ENCODE measurements at places on chromosomes 16 and 17.

DNA sequence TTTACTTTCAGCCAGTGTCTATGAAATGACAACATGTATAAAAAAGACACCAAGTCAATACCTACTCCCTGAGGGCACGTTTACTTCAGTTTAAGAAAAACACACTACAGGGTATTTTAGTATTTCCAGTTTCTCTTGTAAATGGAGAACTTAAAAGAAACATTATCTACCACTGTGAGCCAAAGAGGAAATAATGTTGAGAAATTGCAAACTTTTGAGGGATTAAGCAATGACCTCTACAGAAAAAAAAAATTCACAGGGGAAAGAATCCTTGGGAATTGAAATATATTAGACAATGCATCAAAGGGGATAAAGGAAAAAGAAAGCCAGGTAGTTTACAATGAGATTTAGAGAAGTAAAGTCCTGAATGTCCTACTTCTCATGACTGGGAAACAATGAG is 126.0 kb downstream of the KCNJ2 start:
- no peak for DNase-seq

GRCh38 chr17:44053125-44053872 is 13.2 kb downstream of the LSM12 start:
- no peak for DNase-seq

- no peak for DNase-seq
These were observed 35.9 kb downstream of the CBFA2T3 start for GRCh38 chr16:88940862-88941817.

DNA sequence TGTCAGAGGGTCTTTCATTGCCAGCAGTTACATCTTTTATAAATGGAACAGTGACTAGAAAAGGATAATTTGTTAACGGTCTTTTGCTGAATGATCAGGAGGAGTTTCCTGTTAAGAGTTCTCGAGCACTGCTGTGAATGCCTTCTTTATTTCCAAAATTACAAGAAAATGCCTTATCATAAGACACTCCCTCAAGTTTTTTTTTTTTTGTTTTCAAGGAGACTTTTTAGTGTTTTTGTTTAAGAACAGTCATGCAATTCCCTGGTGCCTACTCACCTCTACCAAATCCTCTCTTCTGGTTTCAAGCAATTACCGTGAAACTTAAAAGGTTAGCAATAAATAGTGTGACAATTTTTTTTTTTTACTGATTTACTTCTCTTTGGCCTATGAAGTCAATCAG is 19.0 kb upstream of the VWA3A start:
- no peak for DNase-seq

DNA sequence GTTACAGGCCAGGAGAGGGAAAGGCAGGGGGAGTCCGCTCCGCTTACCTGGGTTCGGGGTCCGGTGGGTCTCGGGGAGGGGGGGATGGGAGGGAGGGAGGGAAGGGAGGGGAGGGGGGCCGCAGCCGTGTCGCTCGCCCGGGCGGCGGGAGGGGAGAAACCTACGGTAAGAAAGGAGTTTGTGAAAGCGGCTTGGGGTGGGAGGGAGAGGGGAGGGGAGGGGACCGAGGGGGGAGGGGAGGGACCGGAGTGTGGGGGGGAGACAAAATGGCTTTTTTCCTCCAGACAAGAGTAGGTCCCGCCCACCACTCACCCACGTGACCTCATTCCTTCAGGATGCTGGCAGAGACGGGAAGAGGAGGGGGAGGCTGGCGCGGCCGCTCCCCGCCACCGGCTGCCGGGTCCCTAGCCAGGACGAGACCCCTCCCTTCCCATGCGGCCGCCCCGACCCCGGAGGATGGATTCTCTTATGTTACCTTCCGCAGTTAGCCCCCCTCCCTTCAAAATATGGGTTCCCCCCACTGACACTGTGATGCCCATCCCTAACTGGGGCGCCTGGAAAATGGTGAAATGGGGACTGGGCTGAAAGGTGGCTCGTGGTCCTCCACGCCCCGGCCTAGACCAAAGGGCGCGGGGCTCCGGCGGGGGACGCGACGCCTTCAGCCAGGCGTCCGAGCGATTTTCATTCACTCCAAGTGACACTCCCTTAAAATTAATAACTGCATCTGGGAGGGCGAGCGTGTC is at the start of gene PCGF2:
Gene PCGF2, minus strand, starts transcription at position 188 of the 743 bp plus-strand sequence. CDS start 7,934 bp downstream, outside the sequence.
- peak; percentile 84 for DNase-seq

DNA sequence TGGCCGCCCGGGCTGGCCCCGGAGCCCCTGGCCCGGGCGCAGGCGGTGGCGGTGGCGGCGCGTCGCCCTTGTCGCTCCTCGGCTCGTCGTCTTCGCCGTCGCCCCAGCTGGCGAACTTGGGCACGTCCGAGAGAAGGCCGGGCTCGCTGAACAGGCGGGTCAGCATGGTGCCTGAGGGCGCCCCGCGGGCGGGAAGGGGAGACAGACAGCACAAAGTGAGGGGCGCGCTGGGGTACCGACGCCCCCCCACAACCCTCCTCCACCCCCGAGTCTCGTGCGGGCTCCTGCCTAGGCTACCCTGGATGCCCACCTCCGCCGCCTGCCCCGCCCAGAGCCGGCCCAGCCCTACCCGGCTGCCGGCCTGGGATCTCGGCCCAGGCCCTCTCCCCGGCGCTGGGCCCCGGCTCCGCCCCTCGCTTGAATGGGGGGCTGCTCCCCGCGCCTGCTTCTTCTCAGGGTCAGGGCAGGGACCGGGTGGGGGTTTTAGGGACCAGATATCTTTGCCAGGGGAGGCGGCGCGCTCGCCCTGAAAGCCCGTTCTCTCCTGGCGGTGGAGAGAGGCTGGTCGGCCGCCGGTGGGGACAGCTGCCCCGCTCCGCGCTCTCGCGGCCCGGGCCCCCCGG is 1.2 kb downstream of the NEUROD2 start:
- no peak for DNase-seq

DNA sequence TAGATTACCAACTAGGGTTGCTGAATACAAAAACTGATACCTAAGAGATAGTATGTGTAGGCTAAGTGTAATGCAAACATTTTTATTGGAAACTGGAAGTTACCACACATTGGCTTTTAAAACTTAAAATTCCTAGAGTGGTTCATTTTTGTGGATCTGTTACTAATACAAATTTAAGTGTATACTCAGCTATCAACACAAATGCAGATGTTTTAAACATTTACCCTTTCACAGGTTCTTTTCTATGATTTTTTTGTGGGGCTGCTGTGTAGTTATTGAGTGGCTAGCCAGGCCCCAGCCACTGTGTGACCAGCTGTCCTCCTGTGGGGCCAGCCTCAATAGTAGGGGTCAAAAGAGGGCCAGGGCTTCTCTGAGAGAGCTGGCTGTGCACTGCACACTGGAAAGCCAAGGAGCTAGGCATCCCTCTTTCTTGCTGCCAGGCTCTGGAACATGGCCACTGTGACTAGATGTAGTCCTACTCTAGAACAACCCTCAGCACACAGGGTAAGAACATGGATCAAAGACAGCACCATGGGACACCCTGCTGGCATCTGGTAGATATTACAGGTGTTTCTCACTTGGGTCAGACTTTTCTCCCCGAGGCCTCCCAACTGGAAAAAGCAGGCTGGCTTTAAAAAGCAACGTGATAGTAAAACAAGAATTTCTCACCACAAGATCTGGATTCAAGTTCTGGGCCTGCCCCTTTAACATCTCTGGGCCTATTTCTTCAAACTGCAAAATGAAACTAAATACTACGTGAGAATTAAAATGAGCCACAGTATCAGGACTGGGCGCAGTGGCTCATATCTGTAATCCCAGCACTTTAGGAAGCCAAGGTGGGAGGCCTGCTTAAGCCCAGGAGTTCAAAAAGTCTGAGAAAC is 7.3 kb upstream of the VEZF1 start:
- peak; percentile 67 for DNase-seq

DNA sequence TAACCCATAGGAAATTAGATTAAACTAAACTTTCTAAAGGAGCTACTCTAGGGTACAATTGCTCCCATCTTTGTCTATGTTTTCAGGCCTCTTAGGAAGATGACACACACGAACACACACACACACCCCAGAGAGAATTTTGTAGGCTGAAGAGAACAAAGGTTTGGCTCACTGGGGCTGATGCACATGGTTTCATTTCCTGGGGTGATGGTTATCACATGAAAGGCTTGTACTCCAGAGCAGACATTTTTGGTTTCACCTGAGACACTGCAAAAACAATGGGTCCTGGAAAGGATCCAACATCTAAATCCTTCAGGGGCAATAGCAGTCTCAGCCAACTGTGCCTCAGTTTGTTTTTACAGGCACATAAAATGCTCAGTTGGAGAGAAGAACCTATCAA is 62.8 kb downstream of the GRB7 start:
- DNase-seq, result no peak
